Stimulated activated CD4-positive, alpha-beta T cell treated with anti-CD3 and anti-CD28 coated beads, TNF-alpha, amount 100 ng/mL, for 48 hours (primary cell): ENCODE measurements at places on chromosomes 4 and X.

- no peak for DNase-seq
These were observed 345.3 kb downstream of the SPRY1 start for GRCh38 chr4:123741906-123742305.

DNA sequence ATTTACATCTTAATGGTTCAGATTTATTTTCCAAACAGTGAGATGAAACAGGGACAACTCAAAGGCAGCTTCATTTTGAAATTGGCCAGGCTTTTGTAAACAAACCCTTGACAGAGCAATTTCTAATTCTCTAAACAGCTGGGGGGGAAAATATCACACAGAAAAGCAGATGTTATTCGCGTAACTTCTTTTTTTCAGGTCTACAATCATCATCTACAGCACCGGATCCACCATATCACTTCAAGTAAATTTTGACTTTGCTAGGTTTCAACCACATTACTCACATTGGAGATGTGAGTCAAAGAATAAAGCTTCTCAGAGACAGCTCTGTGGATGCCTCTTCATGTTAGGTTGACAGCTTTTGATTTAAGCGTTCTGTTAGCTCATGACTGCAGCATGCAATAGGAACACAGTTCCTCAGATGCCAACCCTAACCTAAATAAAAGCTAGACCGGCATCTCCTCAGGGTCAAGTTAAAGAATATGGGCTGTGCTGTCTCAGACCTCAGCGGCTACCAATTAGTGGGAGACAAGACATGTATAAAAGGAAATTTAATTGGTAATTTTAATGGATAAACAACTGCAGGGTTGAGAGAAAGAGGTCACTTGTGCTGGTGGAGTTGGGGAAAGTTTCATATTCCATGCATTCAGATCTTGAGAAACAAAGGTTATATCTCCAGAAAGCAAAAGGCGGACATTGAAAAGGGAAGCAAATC is 26.8 kb downstream of the AMELX start:
- DNase-seq = no peak

- DNase-seq = no peak
These were observed 10.2 kb upstream of the GLOD5 start for GRCh38 chrX:48751343-48751742.

- DNase-seq = no peak
These were observed 168.8 kb downstream of the CLCN4 start for GRCh38 chrX:10325611-10326010.

DNA sequence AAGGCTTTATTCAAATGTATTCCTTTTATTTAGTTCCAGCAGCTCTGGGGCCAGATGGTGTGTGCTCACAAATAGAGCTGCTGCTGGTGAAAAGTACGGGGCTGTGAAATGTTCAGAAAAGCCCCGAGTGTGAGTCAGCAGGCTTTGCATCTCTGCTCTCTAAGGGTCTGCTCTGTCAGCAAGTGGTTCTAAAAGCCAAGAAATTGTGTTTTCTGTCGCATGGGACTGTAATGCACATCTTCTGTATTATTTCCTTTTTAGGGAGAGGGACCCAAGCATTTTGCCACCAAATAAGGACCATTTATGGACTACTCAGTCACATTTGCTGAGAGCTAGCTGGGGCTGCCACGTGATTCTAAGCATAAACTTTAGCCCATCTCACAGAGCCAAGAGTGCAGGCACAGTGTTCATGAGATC is 82.9 kb upstream of the NHS start:
- DNase-seq = no peak

DNA sequence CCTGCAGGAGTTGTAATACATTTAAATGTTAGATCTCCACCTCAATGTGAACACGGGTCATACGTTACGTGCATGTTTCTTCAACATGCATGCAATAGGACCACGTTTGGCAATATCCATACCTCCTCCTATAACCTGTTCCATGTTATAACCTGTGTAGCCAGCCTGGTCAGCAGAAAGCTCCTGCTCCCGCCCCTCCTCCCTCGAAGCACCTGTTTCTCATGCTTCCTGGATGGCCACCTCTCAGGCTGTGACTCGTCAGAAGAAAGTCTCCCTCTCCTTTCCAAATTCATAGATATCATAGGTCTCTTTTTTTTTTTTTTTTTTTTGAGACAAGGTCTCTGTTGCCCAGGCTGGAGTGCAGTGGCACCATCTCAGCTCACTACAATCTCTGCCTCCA is 96.5 kb downstream of the HMX1 start:
- no peak for DNase-seq

- DNase-seq = no peak
These were observed 2.0 kb downstream of the DHX15 start for GRCh38 chr4:24582235-24582832.

DNA sequence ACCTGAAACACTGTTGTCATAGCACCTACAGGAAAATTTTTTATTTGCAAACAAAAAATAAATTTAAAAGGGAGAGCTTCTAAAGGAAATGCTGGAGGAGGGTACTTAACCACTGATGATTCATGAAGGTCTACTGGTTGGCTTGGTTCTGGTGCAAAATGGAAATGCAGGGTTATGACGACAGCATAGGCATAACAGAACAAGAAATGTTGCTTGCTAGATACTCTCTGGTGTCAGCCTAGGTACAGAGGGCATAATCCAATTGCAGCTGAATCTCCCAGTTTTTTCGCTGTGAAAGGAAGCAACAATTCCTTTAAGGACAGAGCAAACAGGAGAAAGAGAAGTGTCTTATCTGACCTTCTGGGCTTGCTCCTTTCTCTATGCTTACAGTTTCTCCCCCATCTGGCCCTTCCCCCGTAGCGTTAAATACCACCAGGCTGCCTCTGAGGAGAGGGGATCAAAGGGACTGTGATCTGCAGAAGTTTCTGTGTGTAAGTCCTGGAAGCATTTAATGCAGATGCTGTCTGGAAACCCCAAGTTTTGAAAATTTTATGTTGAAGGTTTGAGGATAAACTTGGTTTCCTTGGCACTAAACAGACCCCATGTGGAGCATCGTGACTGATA is 23.7 kb upstream of the CASK start:
- no peak for DNase-seq

GRCh38 chr4:54717694-54718093 is 59.9 kb downstream of the KIT start:
- DNase-seq = no peak

GRCh38 chrX:9829308-9830267 is 43.4 kb downstream of the SHROOM2 start:
- DNase-seq = peak; percentile 11

GRCh38 chr4:154036856-154037255 is 248.0 kb upstream of the SFRP2 start:
- DNase-seq = no peak

GRCh38 chr4:39855909-39856512 is 121.7 kb downstream of the PDS5A start:
- DNase-seq = no peak

DNA sequence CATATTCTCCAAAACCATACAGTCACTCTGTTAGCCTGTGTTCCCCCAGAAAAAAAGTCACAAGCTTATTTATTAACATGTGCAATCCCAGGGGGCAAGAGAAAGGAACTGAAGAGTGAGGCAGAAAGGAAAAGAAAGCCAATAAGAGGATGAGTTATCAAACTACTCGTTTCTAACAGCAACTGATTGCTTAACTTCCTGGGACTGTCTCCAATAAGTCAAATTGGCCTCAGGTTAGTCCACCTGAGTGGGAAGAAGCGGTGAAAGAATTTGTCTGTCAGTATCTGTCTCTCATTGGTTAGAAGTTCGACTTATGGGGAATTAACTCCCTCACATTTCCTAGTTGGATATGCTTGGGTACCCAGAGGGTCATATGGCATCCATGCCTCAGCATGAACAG is 14.1 kb downstream of the F9 start:
- DNase-seq = no peak

- DNase-seq = no peak
These were observed 33.2 kb upstream of the SMS start for GRCh38 chrX:21907260-21907659.

GRCh38 chrX:125205133-125205917 is 114.3 kb upstream of the TEX13C start:
- DNase-seq = no peak

GRCh38 chrX:15815779-15816437 is 25.6 kb downstream of the ZRSR2 start:
- no peak for DNase-seq

- no peak for DNase-seq
These were observed 7.8 kb upstream of the NUP54 start for GRCh38 chr4:76155979-76156378.

DNA sequence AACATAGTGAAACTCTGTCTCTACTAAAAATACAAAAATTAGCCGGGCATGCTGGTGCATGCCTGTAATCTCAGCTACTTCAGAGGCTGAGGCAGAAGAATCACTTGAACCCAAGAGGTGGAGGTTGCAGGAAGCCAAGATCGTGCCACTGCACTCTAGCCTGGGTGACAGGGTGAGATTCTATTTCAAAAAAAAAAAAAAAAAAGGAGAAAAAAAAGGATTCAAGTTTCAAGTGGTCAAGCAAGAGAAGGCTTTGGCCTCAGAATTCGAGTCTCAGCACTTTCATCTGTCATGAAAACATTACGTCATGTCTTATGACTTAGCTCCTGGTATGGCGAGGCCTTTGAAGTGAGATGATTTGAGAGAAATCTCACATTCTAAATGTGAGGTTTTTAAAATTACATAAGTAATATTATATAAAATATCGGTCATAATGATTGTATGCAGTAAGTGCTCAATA is 21.2 kb upstream of the DHRSX start:
- no peak for DNase-seq

DNA sequence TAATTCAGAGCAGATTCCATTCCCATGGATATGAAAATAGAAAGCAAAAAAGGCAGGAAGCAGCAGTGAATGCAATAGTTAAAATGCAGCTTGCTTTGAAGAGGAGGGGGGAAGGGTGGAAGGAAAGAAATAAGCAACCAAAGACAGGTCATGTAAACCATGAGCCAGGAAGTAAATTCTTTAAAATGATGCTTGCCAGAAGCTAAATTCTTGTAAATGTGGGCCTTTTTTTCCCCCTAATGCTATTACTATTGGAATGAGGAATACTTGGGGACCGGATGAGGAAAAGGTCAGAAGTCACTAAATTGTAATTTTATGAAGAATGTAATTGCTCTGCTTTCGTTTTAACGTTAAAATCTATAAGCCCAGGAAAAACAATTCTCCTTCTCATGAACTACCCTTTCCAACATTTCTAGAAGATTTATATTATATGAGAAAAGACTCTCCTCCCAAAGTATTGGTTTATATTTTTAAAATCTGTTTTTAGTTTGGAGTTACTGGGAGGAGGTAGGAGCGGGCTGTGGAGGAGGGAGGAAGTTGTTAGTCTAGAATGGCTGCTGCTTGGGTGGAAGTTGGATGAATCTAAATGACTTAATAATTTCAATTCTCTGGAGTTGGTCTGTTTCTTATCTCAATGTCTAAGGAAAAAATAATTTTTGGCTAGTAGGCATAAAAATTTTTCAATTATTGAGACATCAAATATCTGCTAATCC is 77.6 kb upstream of the PCDH18 start:
- no peak for DNase-seq

DNA sequence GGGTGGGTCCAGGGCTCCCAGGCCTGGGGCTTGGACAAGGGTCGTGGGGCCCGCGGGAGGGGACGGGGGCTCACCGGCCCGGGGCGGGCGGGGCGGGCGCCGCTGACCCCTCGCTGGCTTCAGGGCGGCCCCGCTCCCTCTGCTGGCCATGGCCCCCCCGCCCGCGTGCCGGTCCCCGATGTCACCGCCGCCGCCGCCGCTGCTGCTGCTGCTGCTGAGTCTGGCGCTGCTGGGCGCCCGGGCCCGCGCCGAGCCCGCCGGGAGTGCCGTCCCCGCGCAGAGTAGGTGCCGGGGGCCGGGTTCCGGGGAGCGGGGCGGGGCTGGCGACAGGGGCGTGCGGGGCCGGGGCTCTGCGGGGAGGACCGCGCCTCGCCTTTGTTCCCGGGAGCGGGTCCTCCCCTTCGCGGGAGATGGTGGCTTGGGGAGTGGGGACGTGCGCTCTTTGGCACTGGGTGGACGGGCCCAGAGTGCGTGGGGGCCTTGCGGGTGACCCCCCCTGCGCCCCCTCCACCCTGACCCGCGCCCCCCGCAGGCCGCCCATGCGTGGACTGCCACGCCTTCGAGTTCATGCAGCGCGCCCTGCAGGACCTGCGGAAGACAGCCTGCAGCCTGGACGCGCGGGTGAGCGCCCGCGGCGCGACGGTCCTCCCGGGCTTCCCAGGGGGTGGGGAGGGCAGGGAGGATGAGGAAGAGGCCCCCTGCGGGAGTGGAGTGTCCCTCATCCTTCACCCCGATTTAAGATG is 16.8 kb upstream of the NAT8L start:
- DNase-seq = no peak

DNA sequence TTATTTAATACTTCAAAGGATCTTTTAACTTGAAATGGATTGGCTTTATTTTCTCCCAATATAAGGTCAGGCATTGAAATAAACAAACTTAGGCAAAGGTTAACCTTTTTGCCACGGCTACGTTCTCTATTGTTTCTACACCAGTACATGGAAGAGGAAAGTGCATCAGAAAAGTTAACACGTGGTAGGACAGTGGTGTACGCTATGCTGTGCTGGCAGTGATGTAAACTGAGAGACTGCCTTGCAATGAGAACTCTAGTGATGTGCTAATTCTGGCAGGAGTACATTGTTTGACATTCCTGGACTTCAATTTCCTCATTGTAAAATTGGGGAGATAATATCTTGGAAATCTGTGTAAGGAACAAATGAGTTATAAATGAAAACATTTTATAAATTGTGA is 208.2 kb downstream of the TMA16 start:
- DNase-seq = no peak

GRCh38 chrX:118644378-118644777 is 83.0 kb upstream of the IL13RA1 start:
- DNase-seq = no peak

DNA sequence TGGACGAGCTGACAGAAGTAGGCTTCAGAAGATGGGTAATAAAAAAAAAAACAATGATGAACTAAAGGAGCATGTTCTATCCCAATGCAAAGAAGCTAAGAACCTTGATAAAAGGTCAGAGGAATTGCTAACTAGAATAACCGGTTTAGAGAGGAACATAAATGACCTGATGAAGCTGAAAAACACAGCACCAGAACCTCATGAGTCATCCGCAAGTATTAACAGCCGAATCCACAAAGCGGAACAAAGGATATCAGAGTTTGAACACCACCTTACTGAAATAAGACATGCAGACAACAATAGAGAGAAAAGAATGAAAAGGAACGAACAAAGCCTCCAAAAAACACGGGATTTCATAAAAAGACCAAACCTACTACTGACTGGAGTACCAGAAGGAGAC is 10.5 kb downstream of the NELFA start:
- DNase-seq = no peak

DNA sequence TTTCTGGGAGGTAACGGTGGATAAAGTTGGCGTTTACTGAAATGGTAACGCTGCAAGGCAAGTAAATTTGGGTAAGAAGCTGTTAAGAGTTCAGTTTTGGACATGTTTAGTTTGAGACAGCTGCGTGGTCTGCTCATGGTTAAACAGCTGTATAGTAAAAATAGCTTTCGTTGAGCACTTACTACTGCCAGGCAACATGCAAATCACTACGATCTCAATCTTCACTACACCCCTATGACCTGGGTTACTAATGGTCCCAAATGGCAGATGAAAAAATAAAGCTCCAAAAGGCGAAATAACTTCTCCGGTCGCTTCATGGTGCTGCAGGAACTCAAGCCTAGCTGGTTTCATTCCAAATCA is 22.2 kb downstream of the FABP2 start:
- DNase-seq = no peak
